ENCODE measurements at places on chromosomes 3 and 15.

- no peak for DNase-seq
Measured at GRCh38 chr3:186277268-186277909, 84.6 kb downstream of the DGKG start.

DNA sequence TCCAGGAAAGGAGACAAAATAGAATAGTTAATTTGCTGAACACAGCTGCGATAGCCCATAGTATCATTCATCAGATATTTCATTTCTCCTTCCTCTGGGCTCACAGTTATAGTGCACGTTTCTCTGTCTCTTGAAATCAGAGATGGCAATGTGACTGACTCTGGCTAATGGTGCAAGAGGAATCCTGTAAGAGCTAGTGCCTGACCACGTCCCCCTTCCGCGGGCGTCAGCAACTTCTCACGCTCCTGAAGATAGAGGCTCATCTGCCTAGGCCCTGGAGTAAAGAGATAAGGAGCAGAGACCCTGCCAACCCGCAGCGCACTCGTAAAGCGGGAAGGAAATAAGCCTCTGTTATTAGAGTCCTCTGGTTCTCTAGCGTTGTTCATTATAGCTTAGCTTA, 391.8 kb downstream of the VPS13C start:
- DNase-seq: no peak

GRCh38 chr3:119359476-119360326, 65.5 kb downstream of the ARHGAP31 start:
- no peak for DNase-seq

- no peak for DNase-seq
Measured at GRCh38 chr3:181616088-181617070, 95.3 kb upstream of the SOX2 start.

- no peak for DNase-seq
Measured at GRCh38 chr3:46988616-46989015, 9.2 kb downstream of the NBEAL2 start.
